Stimulated activated CD4-positive, alpha-beta T cell treated with anti-CD3 and anti-CD28 coated beads, Interleukin-2, amount 100 ng/mL, for 24 hours (primary cell): ENCODE measurements at places on chromosomes 3 and 15.

DNA sequence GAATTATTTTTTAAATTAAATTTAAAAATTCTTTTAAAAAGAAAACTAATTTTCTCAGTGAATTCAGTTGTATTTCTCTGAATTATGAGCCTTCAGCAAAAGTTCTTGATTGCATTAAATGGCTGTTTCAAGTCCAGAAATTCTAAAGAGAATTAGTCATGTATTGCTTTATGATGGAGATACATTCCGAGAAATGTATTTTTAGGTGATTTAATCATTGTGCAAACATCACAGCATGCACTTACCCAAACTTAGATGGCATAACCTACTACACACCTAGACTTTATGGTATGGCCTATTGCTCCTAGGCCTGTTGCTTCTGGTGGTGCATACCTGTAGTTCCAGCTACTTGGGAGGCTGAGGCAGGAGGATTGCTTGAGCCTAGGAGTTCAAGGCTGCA is 44.3 kb upstream of the GCNT3 start:
- DNase-seq, result no peak

DNA sequence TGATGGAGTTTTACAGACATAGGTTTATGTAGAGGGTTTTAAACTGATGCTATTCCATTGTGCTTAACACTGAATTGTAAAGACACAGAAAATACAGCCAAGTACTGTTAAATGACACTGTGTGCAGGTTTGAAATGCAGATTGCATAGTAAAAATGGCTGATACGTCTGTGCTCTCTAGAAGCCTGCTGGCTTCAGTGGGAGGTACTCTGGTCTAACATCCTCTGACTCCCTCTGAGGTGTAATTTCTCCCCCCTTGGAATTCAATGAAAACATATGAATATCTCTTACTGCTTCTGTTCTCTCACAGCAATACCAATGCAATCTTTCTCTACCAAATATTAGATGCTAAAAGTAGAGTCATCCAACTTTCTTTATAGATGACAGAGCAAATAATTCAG is 176.6 kb downstream of the SLC9A9 start:
- DNase-seq, result no peak

DNA sequence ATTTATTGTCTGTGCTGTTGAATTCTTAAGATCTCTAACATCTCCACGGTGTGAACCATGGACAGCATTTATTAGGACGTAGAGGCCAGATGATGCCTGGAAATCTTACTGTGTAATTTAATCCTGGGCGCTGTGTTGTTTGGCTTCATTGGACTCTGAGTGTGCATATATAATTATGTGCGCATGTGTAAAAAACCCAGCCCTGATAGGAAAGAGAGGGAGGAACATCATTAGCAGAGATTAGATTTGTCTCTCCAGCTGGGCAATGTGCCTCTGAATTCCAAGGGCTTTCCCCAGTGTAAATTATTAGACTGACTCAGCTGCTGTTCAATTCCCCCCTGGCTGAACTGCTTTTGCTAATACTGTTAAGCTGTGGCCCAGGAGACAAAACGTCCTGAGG is 39.6 kb downstream of the MAP3K13 start:
- DNase-seq, result no peak

GRCh38 chr3:119880966-119881365 is 99.1 kb downstream of the NR1I2 start:
- DNase-seq, result no peak

- no peak for DNase-seq
These were observed 242.1 kb downstream of the THSD4 start for GRCh38 chr15:71357321-71357732.
